ENCODE measurements at places on chromosomes 12 and 14.

DNA sequence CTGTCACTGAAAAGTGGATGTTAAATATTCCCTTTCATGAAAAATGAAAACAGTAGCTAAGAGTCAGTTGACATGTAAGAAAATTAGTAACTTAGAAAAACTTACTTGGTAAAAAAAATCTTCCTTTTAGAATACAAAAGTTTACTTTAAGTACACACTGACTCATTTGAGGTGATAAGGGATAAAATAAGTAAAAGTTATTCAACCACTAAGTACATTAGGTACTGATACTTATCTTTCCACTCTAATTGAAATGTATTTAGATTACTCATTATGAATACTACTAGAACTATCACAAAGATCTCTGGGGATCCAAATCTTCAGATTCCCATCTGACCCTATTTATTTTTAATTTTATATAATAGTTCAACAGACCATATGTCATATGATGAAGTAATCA, 12.2 kb downstream of the SYCP3 start:
- no peaks in the 10 kb centered on the region for H3K27me3 ChIP-seq
- peaks cover 20% of the 10 kb centered on the region for H3K36me3 ChIP-seq
- no peak for DNase-seq
- no peak overlapping the region for H3K4me3 ChIP-seq

GRCh38 chr12:47797441-47797840, 22.3 kb downstream of the HDAC7 start:
- H3K36me3 ChIP-seq, result peaks cover 64% of the 10 kb centered on the region
- no peaks in the 10 kb centered on the region for H3K27me3 ChIP-seq
- H3K4me1 ChIP-seq, result peaks cover 31% of the 10 kb centered on the region
- H3K4me3 ChIP-seq, result no peak overlapping the region
- H3K27ac ChIP-seq, result peak overlapping the region; percentile 49

GRCh38 chr12:131242741-131243496, 289.2 kb downstream of the ADGRD1 start:
- H3K4me3 ChIP-seq, result no peak overlapping the region
- DNase-seq, result no peak
- H3K4me1 ChIP-seq, result no peaks in the 10 kb centered on the region

GRCh38 chr14:73238941-73239340, 1.6 kb downstream of the PAPLN start:
- peaks cover 38% of the 10 kb centered on the region for H3K4me1 ChIP-seq
- H3K27me3 ChIP-seq, result peaks cover 79% of the 10 kb centered on the region
- DNase-seq, result no peak
- peaks cover 3% of the 10 kb centered on the region for H3K36me3 ChIP-seq

GRCh38 chr14:99274346-99275221, 2.6 kb upstream of the BCL11B start:
- peaks cover 35% of the 10 kb centered on the region for H3K27me3 ChIP-seq
- H3K27ac ChIP-seq, result peak overlapping the region; percentile 78
- peak overlapping the region; percentile 85 for H3K4me3 ChIP-seq
- peaks cover 27% of the 10 kb centered on the region for H3K4me1 ChIP-seq
- H3K36me3 ChIP-seq, result peaks cover 11% of the 10 kb centered on the region

DNA sequence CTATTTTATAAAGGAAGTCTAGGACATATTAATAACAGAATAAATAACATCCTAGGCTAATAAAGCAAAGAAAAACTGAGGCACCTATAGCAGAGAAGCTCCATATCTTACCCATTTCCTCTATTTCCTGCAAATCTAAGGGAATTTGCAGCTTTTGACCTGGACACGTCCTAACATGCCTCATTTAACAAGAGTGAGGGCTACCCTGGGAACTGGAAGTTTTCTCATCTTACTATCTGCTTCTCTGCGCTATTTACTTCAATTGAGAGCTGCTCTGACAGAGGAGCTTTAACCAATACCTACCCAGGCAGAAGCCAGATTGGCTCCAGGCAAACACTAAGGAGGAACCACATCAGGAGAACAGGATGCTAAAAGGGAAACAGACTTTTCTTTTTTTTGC, 5.7 kb downstream of the YBX3 start:
- H3K4me3 ChIP-seq, result no peak overlapping the region
- H3K27me3 ChIP-seq, result peaks cover 21% of the 10 kb centered on the region
- H3K36me3 ChIP-seq, result peaks cover 11% of the 10 kb centered on the region
- no peak for DNase-seq

DNA sequence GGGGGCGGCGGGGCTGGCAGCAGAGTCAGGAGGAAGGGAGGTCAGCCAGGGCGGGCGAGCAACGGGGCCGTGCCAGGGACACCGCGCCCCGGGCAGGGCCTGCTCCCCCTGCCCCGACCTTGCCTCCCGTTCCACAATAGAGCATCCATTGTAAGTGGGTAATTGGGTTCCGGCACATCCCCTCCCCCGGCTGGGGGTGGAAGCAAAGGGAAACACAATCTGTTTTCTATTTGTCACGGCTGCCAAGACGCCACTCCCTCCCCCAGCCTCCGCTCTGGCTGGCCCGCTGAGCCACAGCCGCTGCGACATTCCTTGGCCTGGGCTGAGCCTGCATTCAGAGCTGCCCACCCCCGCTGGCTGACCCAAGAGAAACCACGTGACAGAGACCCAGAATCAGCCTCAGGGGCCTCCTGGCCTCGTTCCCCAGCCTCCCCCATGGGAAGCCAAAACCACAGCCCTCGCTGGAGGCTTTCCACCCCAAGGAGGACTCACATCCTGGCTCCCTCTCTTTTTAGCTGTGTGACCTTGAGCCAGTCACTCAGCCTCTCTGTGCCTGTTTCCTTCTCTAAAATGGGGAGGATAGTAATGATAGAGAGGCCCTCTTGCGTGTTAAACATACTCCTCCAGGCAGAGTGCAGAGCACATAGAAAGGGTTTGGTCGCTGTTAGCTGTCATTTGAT, 117.6 kb downstream of the SCARB1 start:
- H3K27ac ChIP-seq, result no peak overlapping the region
- no peaks in the 10 kb centered on the region for H3K36me3 ChIP-seq
- peaks cover 3% of the 10 kb centered on the region for H3K4me1 ChIP-seq
- no peak for DNase-seq
- H3K27me3 ChIP-seq, result peaks cover 41% of the 10 kb centered on the region

DNA sequence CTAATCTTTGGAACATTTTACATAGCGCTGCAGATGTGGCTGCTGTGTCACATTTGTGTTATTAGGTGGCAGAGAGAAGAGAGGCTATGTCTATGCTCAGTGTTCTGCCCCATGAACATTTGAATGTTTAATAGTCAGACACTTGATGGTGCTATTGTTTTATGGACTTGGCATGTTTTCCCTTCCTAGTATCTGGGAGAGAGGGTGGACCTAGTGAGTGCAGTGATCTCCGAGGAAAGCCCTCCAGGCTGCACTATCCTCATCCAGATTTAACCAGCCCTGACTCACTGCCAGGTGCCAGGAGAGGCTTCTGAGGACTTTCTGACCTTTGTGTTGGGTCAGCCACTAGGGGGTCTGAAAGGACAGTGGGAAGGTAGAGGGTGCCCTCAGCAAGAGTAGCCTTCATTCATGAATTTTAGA, 24.3 kb downstream of the ZFC3H1 start:
- peaks cover 68% of the 10 kb centered on the region for H3K36me3 ChIP-seq
- peaks cover 30% of the 10 kb centered on the region for H3K4me1 ChIP-seq
- no peak overlapping the region for H3K4me3 ChIP-seq
- no peak for DNase-seq

- no peak overlapping the region for H3K4me3 ChIP-seq
- no peaks in the 10 kb centered on the region for H3K36me3 ChIP-seq
- no peak for DNase-seq
- no peaks in the 10 kb centered on the region for H3K4me1 ChIP-seq
- H3K27me3 ChIP-seq, result peaks cover 7% of the 10 kb centered on the region
- H3K27ac ChIP-seq, result no peak overlapping the region
Observed at GRCh38 chr12:590206-590750, 73.0 kb downstream of the NINJ2 start.

GRCh38 chr12:11026118-11026517, 3.7 kb upstream of the TAS2R19 start:
- H3K36me3 ChIP-seq, result peaks cover 16% of the 10 kb centered on the region
- no peak overlapping the region for H3K4me3 ChIP-seq
- no peaks in the 10 kb centered on the region for H3K4me1 ChIP-seq
- H3K27ac ChIP-seq, result no peak overlapping the region
- DNase-seq, result no peak

GRCh38 chr12:68237619-68238018, 12.0 kb upstream of the IL26 start:
- no peak for DNase-seq
- no peak overlapping the region for H3K27ac ChIP-seq
- H3K4me3 ChIP-seq, result no peak overlapping the region

GRCh38 chr12:1877169-1877878, 41.1 kb downstream of the CACNA2D4 start:
- peaks cover 9% of the 10 kb centered on the region for H3K27me3 ChIP-seq
- no peaks in the 10 kb centered on the region for H3K36me3 ChIP-seq
- H3K27ac ChIP-seq, result no peak overlapping the region
- no peak overlapping the region for H3K4me3 ChIP-seq

DNA sequence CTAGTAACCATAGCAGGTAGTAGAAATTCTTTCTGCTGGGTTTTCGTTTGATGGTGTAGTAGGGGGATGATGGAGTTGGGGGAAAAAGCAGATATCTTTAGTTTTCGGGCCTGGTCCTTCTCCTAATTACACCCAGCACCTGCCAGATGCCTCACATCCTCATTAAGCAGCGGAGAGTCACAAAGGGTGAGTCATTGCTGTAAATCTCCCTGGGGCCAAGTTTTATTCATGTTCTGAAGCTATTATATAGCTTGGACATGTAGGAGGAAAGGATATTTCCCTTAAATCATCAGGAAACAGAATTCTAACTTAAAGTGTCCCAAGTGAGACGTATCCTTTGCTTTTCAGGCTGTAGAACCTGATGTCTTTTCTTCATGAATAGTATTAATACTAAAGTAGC, 4.9 kb upstream of the NECAP1 start:
- H3K27me3 ChIP-seq, result no peaks in the 10 kb centered on the region
- no peak overlapping the region for H3K27ac ChIP-seq
- no peak for DNase-seq
- no peak overlapping the region for H3K4me3 ChIP-seq
- H3K36me3 ChIP-seq, result peaks cover under 1% of the 10 kb centered on the region

DNA sequence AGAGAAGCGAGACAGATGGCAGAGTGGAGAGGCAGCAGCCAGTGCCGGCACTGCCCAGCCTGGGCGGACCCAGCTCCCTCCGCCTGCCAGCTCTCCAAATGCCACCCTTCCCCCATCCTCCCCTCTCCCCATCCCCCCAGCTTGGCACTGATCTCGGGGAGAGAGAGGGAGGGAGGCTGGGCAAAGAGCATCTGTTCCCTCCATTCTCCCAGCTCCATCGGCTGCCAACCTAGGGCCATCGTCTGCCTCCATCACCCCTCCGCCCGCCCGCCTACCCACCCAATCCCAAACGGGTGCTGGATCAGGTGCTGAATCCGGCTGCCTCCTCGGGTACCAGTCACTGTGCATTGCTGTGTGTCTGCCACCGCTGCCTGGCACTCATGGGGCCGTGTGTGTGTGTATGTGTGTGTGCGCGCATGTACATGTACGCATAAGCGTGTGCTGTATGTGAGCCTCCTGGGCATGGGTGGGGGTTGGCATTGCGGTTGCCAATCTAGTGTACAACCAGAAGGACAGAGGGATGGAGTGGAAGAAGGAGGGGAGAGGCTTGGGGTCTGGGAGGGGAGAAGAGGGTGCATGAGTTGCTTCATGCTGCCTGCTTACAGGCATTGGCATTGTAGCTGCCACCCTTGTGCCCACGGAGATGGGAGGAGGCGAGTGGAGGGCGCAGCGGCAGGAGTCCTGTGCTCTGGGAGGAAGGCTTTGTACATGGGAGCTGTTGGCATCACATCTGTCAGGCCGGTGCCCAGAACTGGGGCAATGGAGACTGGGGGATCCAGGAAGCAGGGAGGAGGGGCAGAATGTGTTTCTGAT, 38.4 kb downstream of the ZFHX2 start:
- no peak overlapping the region for H3K27ac ChIP-seq
- H3K4me3 ChIP-seq, result no peak overlapping the region

DNA sequence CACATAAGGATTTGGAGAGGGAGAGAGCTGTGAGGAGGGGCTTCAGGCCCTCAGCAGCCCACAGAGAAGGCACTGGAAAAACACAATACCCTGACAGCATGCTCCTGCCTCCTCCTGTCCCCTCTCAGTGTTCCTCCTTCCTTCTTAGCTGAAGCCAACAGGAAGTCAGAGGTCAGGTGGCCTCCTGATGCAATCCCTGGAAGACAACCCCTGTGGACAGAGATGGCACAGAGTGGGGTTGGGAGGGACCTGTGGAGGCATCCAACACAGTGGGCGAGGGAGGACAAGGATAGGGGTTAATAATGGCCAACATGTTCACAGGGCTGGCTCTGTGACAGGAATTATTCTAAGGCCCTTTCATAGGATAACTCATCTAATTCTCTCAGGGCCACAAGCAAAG, 15.4 kb upstream of the IFI27L2 start:
- no peak overlapping the region for H3K4me3 ChIP-seq
- H3K27ac ChIP-seq, result peak overlapping the region; percentile 47
- H3K36me3 ChIP-seq, result no peaks in the 10 kb centered on the region
- peaks cover 15% of the 10 kb centered on the region for H3K27me3 ChIP-seq

- no peak overlapping the region for H3K4me3 ChIP-seq
- peaks cover 54% of the 10 kb centered on the region for H3K36me3 ChIP-seq
- H3K4me1 ChIP-seq, result peaks cover 31% of the 10 kb centered on the region
- no peak for DNase-seq
Observed at GRCh38 chr14:89408907-89409700, 7.9 kb downstream of the FOXN3 start.

DNA sequence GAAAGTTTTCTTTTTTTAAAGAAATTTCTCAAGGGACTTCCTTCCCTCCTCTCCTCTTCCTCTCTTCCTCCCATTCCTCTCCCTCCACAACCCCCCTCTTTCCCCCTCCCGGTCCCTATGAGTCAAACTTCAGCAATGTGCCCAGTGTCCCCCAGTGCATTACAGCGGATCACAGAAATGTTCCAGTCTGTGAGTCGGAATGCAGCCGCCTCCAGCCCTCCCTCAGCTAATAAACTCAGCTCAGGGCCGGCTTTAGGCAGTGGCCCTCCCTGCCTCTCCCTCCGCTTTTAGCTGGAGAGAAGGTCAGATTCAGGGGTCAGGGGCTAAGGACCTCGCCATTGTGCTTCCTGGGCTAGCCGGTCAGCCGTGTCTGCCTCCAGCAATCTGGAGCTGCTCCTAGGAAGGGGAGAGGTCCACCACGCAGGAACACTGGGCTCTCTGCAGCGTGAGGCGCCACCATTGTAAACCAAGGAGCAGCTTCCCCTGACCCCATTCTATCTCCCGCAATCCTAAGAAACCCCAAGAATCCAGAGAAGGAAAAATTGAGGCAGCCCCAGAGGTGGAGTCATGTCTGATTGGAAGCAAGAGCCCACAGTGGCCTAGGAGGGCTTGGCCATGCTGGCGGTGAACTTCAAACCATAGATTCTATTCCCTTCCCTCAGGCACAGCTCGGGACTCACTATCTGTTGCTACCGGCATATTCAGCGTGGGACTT, 1.1 kb upstream of the HDAC7 start:
- H3K27ac ChIP-seq, result peak overlapping the region; percentile 92
- no peak for DNase-seq
- no peaks in the 10 kb centered on the region for H3K27me3 ChIP-seq
- H3K36me3 ChIP-seq, result peaks cover 33% of the 10 kb centered on the region
- peak overlapping the region; percentile 88 for H3K4me3 ChIP-seq
- peaks cover 66% of the 10 kb centered on the region for H3K4me1 ChIP-seq

GRCh38 chr14:60189923-60190840, 25.0 kb upstream of the DHRS7 start:
- H3K4me3 ChIP-seq, result no peak overlapping the region
- H3K27me3 ChIP-seq, result peaks cover 1% of the 10 kb centered on the region
- DNase-seq, result no peak
- H3K36me3 ChIP-seq, result no peaks in the 10 kb centered on the region
- H3K4me1 ChIP-seq, result no peaks in the 10 kb centered on the region

Data from activated CD4-positive, alpha-beta memory T cell treated with anti-CD3 and anti-CD28 coated beads, Interleukin-2, amount 10 ng/mL, durations not matched to agents 7 days and 5 days (primary cell).